ENCODE measurements at places on chromosomes 7 and 10. TPM values are rescaled to one million over a fixed set of nuclear protein-coding genes. Genes with fewer than 3 reads are reported as not detected.

The ZNF467 gene
- not detected for total RNA-seq

The MEOX2 gene
- not detected for total RNA-seq

The TMEM26 gene
- total RNA-seq, result not detected

The TMEM196 gene
- total RNA-seq, result not detected

The FAM237B gene
- not detected for total RNA-seq

The ANKRD1 gene
- total RNA-seq, result not detected

The TRRAP gene
- total RNA-seq, result 62.4 TPM

The PLXDC2 gene
- not detected for total RNA-seq

The ZNF37A gene
- 20.3 TPM for total RNA-seq

The PIK3CG gene
- total RNA-seq, result 35.5 TPM

The PRPS1L1 gene
- total RNA-seq, result not detected

The TLL2 gene
- total RNA-seq, result 0.05 TPM

The MCM10 gene
- 61.7 TPM for total RNA-seq

The LRRC4 gene
- total RNA-seq, result not detected

The PLXNA4 gene
- 10.6 TPM for total RNA-seq

The AGMO gene
- not detected for total RNA-seq

The SLC26A4 gene
- 3.5 TPM for total RNA-seq

The SFRP4 gene
- total RNA-seq, result not detected

All from T-helper 2 cell treated with Interferon-gamma antibody and Interleukin-4, amounts not matched to agents 100 ng/mL and 5 ng/mL, for 36 hours (primary cell).